Panc1 (cell line): ENCODE measurements at places on chromosomes 7 and 10.
A peak's percentile ranks its signal among the peaks of the same experiment; 100 is the strongest.

GRCh38 chr7:107501593-107501992, 31.7 kb downstream of the GPR22 start:
- peak; percentile 48 for DNase-seq

DNA sequence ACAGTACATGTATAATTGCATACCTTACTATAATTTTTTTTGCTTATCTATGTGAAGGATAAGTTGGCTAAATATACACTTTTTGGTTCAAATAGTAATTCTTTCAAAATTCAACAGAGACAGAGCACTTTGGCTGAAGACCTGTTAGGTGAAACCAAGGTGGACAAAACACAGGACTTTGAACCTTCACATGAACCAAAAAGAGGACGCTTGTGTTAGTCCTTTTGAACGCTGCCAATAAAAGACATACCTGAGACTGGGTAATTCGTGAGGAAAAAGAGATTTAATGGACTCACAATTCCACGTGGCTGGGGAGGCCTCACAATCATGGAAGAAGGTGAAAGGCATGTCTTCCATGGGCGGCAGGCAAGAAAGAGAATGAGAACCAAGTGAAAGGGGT, 4.7 kb upstream of the AGMO start:
- no peak for DNase-seq

DNA sequence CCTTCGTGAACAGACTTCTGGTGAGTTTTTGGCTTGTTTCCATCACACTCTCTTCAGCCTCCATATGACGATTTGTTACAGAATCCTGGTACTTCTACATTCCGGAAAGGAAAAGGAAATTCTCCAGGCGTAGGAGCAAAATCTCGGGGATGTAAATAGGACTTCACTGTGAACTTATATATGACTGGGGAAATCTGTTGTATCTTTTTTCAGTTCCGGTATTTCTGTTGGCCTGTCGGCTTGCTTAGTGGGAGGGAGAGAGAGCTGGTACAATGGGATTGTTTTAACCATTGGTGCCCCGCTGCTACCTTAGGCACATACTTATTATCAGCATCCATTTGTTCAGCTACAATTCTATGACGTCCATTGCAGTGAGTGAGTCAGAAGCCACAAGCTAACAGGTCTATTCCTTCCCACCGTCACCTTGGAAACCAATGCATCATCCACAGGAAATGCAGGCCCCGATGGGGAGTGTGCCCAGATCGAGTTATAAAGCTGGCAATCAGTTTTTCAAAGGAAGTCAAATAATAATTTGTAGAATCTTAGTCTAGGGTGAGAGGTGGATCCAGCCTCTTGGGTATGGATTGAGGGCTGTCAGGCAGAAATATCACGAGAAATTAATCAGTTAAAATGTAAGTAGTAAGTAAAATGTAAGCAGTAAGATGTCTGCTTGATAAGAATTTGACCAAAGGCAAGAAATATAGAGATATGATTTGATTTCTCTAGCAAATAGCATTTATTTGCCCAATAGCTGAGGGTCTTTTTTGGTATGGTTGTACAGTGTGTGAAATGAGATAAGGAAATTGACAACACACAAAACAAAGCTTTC, 92.0 kb upstream of the MKLN1 start:
- peak; percentile 98 for DNase-seq

DNA sequence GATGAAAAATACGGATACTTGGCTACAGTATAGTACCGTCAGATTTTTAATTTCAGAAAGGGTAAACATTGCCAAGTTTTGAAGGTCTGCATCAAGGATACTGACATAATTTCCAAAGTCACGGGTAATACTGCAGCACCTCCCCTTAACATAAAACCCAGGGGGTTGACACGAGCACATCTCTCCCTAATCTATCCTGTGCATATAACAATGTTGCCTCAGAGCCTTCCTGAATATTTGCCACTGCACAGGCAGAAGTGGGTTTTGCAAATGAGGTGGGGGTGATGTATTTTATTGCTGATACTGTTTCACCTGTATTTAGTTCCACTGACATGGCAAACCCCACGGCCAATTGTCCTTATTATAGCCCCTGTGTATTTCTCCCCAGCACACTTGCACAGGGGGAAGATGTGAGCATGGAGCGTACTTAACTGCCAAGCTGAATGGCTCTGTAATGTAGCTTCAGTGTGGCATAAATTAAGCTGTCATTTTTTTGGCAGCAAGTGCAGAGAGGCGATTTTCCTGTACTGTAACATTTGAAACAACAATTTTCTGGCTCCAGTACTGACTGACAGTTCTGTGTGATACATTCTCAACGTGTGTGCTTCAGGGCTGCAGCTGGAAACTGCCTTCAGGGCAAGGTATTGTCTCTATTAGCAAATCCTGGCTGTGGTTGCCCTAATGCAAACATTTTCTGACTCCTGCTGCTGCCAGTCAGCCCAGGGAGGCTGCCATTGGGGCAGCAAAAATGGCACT, 299.6 kb upstream of the SP4 start:
- no peak for DNase-seq

- no peak for DNase-seq
These were observed 67.8 kb downstream of the SRPK2 start for GRCh38 chr7:105320896-105321295.
